Cardiac muscle cell (in vitro differentiated cells and primary cell): ENCODE measurements at places on chromosomes 1 and 21. TPM values are rescaled to one million over a fixed set of nuclear protein-coding genes. Genes with fewer than 3 reads are reported as not detected.

The ADCY10 gene
- polyA plus RNA-seq = 0.44 and 0.82 TPM in 2 replicates

DNA sequence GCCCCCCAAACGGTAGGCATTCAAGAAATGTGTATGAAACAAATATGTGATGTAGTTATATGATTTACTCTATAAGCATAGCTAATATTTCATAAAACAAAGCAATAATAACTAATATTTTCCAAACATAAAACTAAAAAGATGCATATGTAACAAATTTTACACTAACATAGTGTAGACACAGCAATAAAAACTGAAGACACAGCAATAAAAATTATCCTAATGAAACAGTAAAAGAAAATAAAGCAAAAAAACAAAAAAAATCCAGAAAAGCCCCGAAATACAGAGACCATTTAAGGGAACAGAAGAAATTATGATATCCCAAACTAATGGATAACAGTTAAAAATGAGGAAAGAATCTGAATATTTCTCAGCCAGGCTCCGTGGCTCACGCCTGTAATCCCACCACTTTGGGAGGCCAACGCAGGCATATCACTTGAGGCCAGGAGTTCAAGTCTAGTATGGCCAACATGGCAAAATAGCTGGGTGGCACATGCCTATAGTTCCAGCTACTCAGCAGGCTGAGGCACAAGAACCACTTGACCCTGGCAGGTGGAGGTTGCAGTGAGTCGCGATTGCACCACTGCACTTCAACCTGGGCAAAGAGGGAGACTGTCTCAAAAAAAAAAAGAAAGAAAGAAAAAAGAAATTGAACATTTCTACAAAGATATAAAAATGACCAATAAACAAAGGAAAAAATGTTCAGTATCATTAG lies 38.2 kb upstream of the PSMG1 start:
- peak; percentile 3 for DNase-seq
- H3K4me3 ChIP-seq = no peak overlapping the region
- H3K36me3 ChIP-seq = peaks cover 26% of the 10 kb centered on the region
- H3K27me3 ChIP-seq = no peaks in the 10 kb centered on the region
- H3K27ac ChIP-seq = no peak overlapping the region

DNA sequence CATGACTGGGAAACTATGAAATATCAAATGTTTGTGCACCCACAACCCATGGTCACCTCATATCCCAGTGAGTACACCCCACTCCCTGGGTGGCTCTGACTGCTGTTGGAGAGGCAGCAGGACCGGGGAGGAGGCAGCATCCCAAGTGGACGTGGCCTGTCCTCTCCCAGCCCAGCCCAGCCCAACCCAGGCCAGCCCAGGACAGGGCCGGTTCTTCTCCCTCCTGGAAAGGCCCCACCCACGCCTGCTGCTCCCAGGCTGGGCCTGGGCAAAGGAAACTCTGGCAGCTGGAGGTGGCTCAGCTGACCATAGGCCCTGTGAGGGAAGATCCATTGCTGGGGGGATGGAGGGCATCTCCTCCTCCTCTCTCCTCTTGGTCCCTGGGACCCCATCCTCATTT lies 19.1 kb downstream of the MATN1 start:
- peaks cover 13% of the 10 kb centered on the region for H3K4me1 ChIP-seq
- no peak overlapping the region for H3K27ac ChIP-seq
- H3K27me3 ChIP-seq = no peaks in the 10 kb centered on the region
- no peaks in the 10 kb centered on the region for H3K36me3 ChIP-seq
- no peak for DNase-seq

The CFAP107 gene
- not detected in 2 replicates for polyA plus RNA-seq

- H3K4me3 ChIP-seq = no peak overlapping the region
- no peaks in the 10 kb centered on the region for H3K27me3 ChIP-seq
- no peaks in the 10 kb centered on the region for H3K36me3 ChIP-seq
- H3K27ac ChIP-seq = no peak overlapping the region
- no peak for DNase-seq
Measured at GRCh38 chr1:118321840-118322239, 136.8 kb upstream of the SPAG17 start.

DNA sequence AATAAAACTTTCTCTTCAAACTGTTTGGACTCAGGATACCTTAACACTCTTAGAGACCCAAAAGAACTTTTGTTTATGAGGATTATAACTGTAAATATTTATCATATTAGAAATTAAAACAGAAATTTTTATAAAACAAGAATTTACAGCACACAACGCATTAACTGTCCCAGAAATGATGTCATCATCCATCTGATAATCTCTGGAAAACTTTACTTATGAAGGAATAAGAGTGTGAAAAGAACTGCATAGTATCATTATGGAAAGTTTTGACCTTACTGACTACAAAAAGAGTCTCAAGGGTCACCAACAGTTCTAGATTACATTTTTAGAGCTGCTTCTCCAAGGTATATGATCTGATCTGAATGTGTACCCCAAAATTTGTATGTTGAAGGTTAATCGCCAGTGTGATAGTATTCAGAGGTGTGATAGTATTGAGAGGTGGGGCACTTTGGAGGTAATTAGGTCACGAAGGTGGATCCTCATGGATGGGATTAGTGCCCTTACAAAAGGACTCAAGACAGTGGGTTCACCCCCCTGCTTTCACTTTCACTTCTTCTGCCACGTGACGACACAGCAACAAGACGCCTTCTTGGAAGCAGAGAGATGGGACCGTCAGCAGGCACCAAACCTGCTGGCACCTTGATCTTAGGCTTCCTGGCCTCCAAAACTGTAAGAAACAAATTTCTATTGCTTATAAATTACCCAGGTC lies 95.7 kb upstream of the NR5A2 start:
- H3K4me3 ChIP-seq = no peak overlapping the region
- peak; percentile 22 for DNase-seq
- H3K27me3 ChIP-seq = no peaks in the 10 kb centered on the region

DNA sequence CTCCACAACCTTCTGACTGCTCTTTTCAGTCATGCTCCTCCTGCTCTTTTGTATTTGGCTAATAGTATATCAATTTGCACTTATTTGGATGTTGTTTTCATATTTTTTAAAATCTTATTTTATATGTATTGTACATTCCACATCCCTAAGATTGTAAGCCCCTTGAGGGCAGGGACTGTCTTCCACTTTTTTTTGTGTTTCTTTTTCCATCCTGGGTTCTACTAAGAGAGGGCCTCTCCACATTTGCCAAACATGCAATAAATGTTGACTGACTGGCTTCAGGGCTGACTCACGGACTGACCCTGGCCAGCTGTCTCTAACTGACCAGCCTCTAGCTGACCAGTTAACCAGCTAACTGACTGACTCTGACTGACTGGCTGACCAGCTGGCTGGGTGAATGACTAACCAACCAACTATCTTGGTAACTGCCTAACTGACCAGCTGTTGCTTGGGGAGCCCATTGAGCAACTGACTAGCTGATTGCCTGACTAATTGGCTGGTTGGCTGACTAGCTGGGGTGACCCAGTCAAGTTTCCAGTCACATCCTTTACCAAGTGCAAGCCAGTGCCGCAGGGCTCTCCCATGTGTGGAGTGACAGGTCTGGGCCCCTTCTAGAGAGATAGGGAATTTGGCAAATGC lies 16.1 kb downstream of the CSF1 start:
- no peak overlapping the region for H3K27ac ChIP-seq
- no peak for DNase-seq

DNA sequence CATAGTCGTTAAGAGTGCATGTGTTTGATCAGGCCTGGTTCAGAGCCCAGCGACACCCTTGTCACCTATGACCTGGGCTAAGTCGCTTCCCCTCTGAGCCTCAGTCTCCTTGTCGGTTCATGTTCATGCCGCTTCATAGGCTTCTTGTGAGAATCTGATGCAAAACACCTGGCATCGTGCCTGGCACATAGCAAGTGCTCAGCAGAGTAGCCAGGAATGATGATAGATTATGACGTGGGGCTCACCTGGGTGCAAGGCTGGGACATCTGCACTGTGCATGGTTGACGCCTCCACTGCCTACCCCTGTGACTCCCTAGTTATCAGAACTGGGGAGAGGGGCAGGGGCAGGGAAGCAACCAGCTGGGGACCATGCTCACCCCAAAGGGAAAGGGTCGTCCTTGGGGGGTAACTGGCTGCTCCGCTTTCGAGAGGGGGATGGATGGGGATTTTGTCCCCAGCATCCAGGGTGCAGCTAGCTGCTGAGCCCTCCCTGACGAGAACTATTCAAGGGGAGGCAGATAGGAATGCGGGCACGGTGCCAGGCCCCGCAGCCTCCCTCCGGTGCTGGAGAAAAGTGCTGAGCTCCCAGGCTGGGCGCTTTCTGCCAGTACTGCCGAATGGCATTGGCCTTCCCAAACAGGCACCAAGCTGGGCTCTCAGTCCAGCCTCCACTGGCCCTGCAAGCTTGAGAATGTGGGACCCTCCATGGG lies 9.3 kb downstream of the EFHD2 start:
- no peaks in the 10 kb centered on the region for H3K36me3 ChIP-seq
- H3K27ac ChIP-seq = no peak overlapping the region
- H3K27me3 ChIP-seq = no peaks in the 10 kb centered on the region
- H3K4me3 ChIP-seq = no peak overlapping the region

The KIAA0040 gene
- 1.4 and 2.4 TPM in 2 replicates for polyA plus RNA-seq

The HRNR gene
- not detected in 2 replicates for polyA plus RNA-seq
